ENCODE measurements at places on chromosomes 5 and 9.
A peak's percentile ranks its signal among the peaks of the same experiment; 100 is the strongest.

GRCh38 chr5:56454219-56454862, 221.2 kb upstream of the ANKRD55 start:
- DNase-seq, result no peak

DNA sequence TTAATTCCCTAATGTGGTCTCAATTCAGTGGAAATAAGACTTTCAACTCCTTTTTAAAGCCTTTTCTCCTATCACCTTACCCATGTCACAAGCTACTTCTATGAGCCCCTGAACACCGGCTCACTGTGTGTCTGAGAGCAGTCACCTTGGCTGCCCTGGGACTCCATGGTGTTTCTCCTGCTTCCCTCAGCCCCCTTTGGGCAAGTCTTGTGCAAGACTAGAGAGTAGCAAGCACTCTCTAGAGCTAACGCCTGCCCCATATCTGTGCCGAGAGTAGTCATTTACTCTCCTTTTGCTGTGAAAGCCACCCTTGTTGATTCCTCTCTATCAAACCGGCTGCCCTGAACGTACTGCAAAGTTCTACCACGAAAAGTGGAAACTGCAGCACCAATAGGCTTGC, 77.9 kb upstream of the DAB2 start:
- DNase-seq, result no peak

DNA sequence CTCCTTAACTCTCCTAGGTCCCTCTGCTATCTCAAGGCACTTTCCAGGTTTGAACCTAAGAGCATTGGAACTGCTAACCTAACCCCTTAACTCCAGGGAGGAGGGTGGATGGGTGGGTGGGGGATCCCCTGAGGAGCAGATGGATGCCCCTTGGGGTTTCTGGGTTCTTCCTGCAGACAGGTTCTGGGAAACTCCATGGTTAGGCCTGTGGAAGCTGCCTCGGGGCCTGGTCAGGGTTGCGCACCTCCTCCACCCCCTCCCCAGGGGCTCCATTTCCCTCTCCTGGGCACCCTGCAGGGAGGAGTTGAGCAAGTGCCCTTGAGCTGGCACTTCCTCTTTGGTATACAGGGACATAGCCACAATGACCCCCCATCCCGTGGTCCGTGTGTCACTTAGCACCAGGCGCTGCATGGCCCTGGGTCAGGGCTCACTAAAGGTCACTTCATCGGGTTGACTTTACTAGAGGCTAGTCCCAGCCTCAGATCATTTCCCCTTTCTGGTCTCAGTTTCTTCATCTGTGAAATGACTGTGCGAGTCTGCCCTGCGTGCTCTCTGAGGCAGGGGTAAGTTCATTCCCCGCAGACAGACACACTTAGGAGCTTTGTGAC, 16.0 kb downstream of the CXXC5 start:
- DNase-seq, result peak; percentile 87

DNA sequence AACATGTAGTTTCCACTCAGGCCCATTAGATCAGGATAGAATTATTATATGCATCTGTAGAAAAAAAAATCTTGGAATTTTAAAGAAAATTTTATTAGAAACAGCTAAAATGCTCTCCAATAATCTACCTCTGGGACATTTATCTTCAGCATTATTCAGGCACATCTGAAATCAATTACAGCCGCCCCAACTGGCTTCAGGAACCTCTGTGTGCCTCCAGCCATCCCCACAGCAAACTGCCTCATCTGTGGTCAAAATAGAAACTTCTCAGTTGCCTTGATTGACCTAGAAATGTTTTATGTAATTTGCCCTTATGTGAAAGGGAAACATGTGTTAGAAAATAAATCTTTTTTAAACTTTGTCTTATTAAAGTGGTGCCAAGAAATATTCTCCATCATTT, 120.1 kb upstream of the LPAR1 start:
- DNase-seq, result no peak

DNA sequence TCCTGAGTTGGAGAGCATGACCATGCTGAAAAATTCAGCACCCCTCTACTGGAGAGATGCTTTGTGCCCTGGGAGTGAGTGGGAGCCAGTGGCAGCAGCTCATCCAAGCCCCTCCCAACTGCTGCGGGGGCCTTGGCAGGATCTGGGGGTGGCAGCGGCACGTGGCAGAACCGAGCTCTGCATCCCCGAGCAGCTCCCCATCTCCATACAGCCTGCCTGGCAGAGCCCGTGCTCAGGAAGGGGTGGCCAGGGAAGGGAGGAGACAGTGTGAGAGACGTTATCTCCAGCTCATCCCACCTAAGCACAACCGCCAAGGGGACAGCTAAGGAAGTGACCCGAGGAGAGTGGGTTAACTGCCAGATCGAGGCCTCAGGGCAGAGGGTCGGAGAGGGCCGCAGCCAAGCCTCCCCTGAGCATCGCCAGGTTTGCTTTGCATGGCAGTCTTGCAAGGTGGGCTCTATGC, 17.2 kb upstream of the DPM2 start:
- DNase-seq, result no peak

DNA sequence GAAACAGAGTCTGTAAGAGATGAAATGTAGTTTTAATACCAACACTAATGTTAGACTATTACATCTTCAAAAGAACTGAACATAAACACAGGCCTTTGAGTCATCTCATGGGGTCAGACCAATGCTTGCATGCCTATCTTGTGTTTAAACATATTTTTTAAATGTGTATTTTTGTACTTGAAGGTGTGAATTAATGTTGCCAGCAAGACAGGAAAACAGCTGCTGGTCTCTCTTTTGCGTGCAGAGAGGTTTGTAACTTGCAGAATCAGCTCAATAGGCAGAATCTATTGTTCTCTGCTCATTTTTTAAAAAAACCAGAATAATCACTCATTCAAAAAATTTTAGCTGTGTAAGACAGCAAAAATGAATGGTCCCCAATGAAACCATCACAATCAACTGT, 180.2 kb downstream of the ALDH1A1 start:
- no peak for DNase-seq

DNA sequence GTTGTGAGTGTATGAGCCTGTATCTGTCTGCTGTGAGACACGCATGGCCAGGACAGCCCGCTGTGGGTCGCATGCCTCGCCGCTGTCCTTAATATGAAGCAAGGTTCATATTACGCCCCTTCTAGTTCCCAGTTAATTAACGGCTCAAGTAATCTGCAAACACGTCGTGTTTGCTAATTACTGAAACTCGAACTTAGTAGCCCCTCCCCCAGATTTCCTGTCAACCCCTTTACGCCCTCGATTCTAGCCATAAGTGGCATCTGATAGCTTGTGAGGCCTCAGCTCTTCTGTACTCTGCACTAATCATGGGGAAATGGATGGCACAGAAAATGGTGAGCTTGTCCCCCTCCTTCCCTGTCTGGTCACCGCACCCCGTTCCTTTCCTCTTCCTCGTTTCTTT, 116.9 kb upstream of the OTULINL start:
- DNase-seq, result no peak

GRCh38 chr9:93810028-93810971, 144.9 kb downstream of the BARX1 start:
- DNase-seq, result no peak

DNA sequence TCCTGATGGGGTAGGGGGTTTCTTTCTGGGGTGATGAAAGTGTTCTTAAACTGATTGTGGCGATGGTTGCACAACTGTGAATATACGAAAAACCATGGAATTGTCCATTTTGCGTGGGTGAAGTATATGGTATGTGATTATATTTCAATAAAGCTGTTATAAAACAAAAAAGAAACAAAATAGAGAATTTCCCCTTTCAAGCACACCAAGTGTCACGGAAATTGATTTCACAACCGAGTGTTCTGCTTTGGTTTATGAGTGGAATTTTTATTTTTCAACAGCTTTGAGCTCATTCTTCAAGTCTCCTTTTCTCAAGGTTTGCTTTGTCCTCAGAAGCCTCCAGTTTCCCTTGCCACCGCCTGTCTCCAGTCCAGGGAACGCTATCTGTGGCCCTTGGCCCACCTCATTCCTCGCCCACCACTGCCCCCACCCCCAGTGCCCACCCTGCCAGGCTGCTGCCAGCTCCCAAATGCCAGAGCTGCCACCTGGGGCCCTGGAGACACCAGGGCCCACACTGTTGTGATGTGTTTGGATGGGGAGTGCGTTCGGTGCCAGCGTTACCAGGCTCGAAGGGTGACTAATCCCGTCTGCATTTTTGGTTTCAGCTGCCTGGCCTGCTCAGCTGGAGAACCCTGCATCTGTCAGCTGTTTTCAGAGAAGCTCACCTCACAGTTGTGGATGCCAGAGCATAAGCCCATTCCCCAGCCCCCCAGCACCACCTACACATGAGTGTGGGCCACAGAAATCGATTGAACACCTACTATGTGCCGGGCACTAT, 30.4 kb downstream of the DUSP1 start:
- DNase-seq, result peak; percentile 67

DNA sequence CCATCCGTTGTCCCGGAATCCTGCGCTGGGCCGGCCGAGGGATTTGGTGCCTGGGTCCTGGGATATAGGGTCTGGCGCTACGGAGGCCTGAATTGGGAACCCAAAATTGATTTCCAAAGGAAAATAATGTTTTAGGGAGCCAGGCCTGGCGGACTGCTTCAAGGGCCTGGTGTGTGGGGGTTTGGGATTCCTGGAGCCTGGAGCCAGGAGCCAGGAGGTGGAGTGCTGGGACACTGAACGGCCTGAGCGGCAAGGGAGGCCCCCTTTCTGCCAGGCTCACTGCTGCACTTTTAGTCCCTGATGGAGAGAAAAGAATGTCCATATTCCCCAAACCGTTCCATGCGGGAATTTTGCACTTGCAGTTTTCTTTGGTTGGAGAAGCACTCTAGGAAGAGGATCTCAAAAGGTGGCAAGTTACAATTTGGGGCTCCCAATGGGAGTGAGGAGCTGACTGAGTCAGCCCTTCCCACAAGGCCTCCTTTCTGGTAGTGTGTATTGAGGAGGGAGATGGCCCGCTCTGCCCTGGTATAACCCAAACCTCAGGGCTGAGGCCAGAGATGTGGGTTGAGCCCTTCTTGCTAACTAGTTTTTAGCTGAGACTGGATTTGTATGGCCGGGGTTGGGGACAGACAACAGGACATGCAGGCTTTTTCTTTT, 2.2 kb downstream of the LMX1B start:
- no peak for DNase-seq

GRCh38 chr9:134221273-134222017, 57.1 kb upstream of the RNU6ATAC start:
- no peak for DNase-seq
